NCI-H1436 (cell line): ENCODE measurements at places on chromosomes 16 and 17.

- DNase-seq = no peak
Observed at GRCh38 chr16:85152414-85153030, 40.2 kb upstream of the CIBAR2 start.

GRCh38 chr16:86680162-86680561, 101.8 kb downstream of the FOXL1 start:
- no peak for DNase-seq

DNA sequence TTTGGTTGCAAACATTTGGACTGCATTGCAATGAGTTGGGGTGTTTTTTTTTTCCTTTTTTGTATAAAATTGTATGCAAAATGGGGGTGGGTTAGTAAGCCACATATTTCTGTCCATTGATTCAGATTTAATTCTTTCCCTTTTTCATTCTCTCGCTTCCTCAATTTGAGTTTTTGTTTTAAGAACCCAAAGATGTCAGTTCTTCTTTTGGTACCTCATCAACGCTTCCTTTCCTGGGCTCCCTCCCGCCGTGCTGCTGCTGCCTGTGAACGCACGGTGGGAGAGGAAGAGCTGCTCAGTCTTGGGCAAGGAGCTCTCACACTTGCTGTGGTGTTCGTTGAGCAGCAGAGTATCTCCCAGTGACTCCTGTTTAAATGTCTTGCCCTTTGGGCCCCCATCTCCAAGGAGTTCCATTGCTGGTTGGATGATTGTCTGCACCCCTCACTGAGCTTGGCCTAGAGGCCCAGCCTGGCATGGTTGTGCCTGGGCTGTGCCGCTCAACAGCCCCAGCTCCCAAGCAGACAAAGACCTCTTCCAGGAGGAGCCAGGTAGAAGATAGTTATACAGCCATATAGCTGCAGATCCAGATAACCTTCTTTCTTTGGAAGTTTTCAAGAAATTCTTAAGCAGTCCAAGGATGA, 13.6 kb downstream of the UBFD1 start:
- no peak for DNase-seq

GRCh38 chr16:56710181-56710737, 19.7 kb upstream of the NUP93 start:
- DNase-seq = no peak

DNA sequence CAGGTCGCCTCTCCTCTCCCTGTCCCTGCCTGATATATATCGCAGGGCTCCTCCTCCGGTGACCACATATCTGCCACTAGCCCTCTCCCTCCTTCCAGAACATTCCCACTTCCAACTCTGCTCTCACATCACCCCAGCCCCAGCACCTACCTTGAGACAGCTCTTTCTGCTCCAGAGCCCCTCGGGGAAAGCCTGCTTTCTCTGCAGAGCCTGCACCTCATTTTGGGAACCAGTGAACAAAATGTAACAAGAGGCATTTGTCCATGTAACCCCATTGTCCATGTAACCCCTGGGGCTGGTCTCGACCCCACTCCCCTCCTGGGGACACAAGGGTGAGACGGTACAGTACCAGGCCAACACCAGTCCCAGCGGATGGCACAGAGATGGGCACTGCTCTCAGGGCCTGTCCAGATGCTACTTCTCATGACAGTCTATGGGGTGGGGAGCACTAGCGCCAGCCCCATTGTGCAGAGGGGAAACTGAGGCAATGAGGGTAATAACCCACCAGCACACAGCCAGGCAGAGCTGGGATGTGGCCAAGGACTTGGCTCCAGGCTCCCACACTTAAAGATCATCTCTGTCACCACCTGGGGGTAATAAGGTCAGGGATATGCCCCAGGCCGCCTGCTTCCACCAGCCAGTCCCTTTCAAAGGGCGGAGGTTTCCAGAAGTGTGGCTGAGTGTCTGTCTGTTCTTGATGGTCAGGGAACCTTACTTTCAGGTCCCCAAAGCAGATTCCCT, 42.9 kb downstream of the TBC1D16 start:
- no peak for DNase-seq

- DNase-seq = no peak
Observed at GRCh38 chr17:14304773-14305517, 4.1 kb downstream of the HS3ST3B1 start.

DNA sequence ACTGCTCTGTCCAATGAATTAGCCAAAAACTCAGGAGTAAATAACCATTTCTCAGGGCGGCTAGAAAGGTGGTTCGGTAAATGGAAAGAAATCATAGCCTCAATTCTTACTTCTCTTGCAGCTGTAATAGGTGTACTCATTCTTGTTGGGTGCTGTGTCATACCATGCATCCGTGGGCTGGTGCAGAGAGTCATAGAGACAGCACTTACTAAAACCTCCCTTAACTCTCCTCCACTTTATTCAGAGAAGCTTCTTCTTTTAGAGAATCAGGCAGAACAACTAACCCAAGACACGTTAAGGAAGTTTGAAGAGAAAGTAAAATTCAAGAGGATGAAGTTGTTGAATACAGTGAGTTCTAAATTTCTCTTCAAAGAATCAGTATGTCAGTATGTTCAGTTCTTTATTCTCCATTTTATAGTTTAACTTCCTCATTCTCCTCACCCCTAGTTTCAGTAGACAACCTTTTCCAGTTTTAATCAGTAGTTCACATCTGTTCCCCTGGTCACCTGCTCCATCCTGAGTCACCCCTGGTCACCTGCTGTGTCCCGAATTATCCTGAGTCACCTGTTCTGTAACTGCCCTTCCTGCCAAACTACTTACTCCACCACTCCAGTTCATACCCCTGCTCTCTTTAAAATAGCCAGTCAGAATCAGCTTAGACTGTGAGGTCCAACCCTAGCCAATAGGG, 85.9 kb downstream of the EMP2 start:
- no peak for DNase-seq

GRCh38 chr17:76353004-76353598, 615 bp downstream of the PRPSAP1 start:
- no peak for DNase-seq

DNA sequence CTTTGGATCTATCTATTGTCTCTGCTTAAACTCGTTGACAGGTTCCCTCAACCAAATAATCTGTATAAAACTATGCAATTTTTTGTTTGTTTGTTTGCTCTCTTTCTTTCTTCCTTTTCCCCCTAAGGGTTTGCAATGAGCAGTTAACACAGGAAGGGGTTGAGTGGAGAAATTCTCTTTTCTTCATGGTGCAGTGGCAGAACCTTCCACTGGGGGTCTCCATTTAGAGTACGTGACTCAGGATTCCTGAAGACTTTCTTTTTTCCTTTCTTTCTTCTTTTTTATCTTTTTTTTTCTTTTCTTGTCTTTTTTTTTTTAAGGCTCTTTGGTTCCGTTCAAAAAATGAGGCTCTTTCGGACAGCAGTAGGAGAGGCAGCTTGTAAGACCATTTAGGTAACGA, 19.5 kb upstream of the RBFOX1 start:
- DNase-seq = peak; percentile 65

DNA sequence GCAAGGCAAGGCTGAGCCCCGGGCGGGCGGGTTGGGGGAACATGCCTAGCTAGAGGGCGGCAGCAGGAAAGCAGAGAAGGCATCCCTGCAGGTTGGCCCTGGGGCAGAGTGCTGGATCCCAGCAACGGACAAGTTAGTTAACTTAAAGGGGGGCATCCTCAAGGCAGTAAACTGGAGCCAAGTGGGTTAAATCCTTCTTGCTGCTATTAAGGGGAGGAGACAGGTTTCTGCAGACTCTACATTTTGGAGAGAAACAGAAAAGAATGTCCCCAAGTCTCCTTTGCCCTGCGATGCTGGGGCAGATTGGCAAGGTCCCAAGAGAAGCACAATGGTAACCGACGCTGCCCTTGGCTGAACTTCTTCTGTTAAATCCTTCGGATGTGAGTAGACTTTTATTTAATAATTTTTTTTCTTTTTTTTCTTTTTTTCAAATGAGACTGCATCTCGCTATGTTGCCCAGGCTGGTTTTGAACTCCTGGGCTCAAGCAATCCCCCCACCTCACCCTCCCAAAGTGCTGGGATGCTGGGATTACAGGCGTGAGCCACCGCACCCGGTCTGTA, 14.0 kb downstream of the ATP5PD start:
- no peak for DNase-seq

DNA sequence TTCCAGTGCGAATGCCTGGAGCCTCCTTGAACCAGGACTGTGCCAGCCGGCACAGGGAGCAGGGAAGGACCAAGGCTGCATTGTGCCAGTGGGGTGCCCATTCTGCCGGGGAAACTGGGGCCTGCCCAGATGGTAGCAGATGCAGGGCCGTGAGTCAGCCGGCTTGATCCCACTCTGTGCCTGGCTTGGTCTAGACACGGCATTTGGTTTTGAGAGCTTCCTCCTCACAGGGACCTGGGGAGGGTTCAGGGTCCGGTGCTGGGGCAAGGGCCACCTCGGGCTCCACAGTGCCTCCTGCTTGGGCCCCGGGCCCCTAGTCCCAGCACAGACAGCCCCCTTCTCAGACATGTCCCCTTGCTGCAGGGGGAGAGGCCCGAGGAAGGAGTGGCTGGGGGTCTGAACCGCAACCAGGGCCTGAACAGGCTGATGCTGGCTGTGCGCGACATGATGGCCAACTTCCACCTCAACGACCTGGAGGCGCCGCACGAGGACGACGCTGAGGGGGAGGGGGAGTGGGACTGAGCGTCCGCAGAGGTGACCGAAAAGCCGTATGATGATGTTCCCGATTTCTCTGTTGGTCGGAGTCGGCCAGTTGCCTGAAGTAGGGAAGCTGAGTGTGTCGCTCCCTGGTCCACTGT, 7.8 kb upstream of the MC1R start:
- DNase-seq = no peak

DNA sequence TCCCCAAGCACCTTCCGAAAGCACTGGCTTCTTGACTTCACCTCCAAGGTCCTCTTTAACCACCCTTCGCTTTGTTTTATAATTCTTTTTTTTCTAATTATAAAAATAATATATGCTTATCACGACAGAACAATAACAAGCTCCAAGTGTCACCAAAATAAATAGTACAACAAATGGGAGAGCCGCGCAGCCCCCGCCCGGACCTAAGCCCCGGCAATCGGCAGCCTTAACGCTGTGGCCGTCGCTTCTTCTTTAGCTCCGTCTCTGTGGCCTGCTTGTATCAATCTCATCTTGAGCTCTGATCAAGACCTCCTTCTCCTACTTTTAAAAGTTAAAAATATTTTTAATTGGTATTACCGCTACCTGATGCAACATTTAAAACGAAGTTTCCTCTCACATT, 42.7 kb downstream of the CYB5D2 start:
- DNase-seq = no peak

DNA sequence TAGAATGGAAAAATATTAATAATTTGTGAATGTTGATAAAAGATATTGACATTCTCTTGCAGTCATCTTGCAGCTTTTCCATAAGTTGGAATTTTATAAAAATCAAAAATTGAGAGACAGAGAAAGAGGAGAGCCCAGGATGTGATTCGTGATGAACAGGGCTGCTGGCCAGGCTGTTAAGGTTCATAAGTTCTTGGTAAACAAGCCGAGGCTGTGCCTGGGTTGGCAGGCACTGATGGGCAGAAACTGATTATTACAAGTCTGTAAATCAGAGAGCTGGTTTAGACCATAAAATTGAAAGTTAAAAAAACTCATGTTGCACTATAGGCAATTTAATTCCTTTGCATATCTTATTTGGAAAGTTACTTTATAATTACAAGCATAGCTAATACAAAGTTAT, 533.7 kb downstream of the HAPSTR1 start:
- no peak for DNase-seq

DNA sequence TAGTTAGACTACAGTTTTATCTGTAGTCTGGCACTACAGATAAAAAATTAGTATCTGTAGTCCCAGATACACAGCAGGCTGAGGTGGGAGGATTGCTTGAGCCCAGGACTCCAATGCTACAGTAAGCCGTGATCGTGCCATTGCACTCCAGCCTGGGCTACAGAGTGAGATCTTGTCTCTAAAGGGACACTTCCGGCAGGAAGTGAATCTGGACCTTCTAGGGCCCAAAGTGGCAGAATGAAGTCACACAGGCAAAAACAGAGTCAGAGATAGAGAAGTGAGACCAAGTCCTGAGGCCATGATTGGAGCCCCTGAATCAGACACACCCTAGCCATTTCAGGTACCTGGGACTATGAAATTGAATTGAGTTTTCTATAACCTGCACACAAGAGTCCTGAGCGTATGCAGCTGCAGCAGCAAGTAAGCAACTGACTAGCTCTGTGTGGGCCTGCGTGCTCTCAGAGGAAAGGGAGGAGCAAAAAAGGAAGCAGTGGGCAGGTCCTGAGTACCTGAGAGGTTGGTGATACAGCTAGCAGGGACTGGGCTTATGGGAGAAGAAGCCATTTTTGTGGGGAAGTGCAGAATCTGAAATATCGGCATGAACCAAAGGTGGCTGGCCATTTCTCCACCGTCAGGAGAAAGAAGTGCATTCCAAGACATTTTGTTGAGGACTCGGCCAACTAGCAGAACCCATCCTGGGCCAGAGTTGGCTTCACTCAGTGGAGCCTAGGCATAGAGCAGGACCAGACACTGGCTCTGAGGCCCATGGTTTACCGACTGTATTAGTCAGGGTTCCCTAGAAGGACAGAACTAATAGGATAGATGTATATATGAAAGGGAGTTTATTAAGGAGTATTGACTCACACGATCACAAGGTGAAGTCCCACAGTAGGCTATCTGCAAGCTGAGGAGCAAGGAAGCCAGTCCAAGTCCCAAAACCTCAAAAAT, 27.2 kb upstream of the BRD7 start:
- no peak for DNase-seq

- no peak for DNase-seq
Observed at GRCh38 chr17:50218771-50219315, 17.4 kb upstream of the COL1A1 start.

- no peak for DNase-seq
Observed at GRCh38 chr17:21212826-21213637, 929 bp downstream of the TMEM11 start.

DNA sequence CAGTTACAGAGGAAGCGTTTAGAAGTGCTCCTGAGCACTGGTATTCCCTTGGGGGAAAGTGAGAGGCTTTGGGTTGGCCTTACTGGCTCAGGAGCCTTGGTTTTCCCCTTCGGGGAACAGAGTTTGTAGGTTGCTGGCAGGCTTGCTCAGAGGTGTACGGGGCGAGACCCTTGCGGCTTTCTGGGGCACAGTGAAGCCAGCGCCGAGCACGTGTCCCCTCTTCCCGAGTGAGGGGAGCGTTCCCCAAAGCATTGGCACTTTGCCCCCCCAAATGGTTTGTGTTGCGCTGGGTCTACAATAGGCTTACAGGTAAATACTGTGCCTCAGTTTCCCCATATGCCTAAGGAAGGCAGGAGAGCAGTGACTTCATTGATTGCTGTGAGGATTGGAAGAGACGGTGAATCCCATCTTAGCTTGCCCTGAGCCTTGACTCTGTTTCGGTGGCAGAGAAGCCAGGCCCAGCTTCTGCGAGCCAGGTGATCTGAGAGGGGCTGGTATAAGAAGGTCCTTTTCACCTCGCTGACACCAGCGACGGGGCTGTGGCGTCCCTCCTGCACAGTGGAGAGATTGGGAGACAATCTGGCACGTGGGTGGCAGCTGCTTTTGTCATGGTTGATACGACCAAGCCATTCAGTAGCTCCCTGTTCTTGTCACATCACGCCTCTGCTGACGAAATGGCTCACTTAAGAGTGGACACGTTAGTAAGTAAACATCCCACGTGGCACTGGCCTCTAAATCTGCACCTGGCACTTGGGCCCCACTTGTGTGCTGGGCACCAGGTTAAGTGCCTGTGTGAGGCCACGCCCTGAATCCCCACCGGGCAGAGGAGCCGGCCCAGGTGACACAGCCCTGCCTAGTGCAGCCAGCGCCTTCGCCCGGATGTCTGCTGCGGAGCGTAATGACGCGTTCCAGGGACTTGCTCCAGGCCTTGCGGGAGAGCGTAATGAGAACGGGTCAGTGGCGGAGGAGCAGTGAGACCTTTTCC, 55.0 kb downstream of the MEAK7 start:
- no peak for DNase-seq
